ENCODE measurements at places on chromosomes 1 and 21.

DNA sequence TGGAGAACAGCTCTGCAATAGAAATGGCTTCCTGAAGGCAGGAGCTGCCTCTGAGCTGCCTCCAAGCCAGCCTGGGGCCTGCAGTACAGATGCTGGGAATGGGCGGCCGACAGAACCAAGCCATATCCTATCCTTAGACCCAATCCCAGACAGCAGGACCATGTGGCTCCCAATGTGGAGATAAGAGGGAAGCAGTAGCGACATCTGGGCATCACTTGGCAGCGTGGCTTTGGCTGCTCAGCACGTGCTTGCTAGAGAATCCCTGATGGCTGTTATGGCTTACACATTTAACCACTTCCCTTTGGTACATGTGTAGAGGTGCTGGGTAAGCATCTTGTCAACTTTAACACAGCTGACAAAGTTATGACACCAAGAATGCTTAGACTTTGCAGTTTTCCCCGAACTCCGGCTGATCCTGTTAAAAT is 87.7 kb downstream of the MAN1C1 start:
- no peak for DNase-seq

GRCh38 chr1:173507205-173507846 is 30.2 kb downstream of the PRDX6 start:
- no peak for DNase-seq

DNA sequence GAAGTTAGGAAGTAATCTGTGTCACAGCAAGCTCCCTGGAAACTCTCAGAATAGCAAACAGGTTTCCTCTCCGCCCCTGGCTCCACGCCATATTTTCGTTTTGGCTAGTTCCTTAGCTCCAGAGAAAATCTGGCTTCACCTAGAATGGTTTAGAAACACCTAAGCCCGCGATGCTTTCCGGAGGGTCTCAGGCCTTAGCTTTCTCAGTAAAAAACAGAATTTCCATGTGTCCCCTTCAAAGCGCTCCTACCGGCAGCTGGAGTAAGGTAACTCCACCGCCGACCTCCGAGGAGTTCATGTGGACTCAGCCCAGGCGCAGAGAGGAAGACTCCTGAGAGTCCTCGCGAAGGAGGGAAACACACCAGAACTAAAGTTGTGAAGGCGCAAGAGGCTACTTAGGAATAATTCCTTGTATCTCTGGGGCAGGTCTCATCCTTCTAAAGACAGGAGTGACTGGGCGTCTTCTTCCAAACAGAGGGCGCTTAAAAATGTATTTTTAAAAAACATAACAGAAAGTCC is 406 bp downstream of the KIAA0040 start:
- DNase-seq: peak; percentile 56

DNA sequence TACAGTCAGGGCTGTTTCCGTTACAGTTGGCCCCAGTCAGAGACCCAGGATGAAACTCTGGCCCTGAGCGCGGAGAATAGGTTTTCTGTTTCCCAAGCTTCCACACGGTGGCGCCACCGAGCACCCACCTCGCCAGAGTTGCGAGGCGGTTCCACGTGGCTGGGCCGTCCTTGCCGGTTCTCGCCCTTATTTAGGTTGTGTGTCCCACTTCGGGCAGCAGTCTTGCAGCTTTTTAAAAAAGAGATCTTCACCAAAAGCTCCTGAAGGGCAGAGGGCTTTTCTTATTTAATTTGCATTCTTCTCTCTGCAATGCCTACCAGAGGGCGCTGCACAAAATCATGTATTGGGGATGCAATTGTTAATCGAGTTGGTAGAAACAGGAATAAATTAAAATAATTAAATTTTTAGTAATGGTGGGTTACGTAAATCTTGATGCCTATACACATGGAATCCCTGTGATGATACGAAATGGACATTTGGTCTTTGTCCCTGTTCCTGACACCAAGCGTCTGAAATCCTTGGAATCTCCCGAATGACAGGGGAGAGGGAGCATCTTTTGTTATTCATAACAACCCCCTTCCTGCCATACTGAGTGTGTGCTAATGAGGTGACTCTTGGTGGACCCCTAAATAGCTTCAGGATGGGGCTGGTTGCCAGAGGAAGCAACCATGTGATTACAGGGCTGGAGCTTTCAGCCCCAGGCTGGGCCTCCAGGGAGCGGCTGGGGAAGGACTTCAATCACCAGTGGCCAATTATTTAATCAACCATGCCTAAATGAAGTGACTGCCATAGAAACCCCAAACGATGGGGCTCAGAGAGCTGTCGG is 5.6 kb upstream of the S100A7 start:
- DNase-seq: peak; percentile 45

DNA sequence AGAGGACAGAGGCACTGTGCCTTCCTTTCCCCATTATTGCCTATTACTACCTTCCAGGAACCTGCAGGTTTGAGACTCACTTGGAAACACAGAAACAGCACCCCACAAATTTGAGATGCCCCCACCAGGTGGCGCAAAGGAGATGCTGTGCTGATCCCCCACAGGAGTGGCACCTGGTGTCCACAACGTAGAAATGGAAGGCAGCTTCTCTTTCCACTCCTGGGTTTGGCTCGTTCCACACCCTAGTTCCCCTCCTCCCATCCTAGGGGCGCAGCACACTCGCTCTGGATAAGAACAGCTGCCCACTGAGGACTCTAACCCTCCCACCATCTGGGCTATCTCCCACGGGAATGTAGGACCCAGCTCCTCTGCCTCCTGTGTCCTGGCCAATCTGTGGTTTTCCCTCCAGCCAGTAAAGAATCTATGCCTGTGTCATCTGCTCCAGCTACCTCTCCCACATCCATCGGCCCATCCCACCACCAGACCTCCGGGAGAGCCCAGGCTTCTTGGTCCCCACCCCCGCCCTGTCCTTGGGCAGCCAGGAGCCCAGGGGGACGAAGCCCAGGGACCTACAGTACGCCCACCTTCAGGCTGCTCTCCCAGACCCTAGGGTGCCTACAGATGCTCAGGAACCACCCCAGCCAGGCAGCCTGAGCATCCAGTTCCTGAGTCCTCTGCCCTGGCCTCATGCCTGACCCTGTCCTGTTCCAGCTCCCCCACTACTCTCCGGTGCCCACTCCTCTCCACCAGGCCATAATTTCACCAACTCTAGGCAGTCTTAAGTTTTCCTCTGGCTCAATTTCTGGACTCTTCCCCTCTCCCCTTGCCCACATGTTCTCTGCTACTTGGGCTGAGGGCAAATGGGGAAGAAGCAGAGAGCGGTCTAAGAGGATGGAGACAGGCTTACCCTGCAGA is 549 bp downstream of the THBS3 start:
- DNase-seq: peak; percentile 92

- no peak for DNase-seq
Observed at GRCh38 chr1:92362970-92363369, 64.1 kb downstream of the RPAP2 start.

DNA sequence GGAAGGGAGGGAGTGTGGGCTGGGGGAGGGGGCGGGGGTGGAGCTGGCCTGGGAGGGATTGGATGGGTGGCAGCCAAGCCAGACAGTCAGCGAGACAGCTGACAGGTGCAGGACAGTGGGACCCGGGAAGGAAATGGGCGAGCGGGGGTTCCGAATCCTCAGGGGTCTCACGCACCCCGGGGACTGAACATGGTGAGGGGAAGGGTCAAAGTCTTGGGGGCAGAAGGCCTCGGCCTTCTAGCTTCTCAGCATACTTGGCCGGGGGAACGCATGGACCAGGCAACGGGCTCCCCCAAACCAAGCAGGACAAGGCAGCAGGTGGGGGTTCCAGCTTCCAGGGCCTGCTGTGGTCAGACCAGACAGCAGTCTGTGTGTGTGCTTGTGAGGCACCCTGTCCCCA is 23.1 kb downstream of the CASZ1 start:
- DNase-seq: no peak

- no peak for DNase-seq
Observed at GRCh38 chr1:89757532-89757931, 63.3 kb upstream of the LRRC8D start.

DNA sequence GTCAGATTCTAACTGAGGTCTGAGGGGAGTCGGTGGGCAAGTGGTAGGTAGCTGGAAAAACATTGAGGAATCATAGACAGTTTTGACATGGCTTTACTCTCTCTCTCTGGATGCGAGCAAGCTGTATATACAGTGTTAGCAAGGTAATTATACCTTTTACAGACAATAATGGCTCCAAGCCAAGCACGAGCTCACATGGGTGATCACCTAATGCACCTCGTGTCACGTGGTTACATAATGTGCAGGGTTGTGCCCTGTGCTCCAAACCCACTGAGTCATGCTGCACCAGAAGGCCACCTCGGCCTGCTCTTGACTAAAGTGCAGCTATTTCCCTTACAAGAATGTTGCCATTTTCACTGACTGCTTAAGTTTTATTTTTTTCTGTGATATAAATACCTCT is 7.6 kb upstream of the CLCA2 start:
- DNase-seq: no peak

DNA sequence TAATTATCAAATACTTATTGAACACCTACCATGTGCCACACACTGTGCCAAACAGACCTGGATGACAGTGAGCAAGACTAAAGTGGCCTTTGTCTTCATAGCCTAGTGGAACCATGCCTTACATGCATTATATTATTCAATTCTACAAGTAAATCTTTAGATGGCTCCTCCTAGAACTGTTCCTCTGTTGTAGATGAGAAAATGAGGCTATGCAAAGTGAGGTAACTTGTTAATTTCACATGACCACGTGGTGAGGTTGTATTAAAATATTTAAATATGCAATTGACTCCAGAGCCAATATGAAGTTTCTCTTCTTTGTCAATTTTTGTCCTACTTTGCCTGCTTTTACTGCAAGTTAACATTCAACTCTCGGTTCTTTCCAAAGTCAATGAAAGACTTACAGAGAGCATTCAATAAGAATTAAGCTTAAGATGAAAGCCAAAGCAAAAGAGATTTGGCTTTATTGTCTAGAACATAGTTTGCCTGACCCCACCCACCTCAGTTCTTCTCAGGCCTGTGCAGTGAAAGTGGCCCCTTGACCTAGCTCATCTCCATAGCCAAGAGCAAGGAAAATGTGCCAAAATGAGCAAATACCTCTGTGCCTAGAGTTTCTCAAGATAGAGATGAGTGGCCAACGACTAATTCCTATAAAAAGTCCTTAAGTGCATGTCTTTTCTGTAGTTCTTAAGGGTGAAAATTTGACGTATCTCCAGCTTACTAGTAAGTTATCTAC is 263.2 kb upstream of the NFIA start:
- DNase-seq: no peak

DNA sequence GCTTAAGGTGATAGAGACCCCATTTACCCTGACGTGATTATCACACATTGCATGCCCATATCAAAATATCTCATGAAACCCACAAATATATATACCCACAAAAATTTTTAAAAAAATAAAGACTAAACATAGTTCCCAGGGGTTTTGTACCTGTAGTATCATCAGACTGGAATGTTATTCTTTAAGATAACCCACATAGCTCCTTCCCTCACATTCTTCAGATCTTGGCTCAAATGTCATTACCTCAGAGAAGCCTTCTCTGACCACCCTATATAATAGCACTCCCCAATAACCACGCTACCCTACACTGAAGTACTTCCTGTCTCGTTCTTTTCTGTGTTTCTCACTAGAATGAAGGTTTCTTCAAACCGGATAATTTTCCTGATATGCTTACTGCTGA is 138.3 kb upstream of the SNX7 start:
- no peak for DNase-seq

DNA sequence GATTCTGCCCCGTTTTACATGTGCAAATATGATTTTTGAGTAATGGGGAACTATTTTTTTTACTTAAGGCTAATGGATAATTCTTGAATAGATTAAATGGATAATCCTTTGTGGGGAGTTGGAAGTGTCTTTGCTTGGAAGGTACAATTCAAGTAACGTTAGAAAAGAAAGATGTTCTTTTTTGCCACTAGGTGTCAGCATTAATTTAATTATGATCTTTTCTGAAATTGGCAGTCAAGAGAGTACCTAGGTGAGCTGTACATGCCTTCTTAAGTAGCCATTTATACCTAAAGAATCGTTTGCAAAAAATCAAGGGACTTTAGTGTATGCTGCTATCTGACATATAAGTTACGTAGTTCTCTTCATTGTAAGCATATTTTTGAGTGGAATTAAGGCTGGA is 2.2 kb downstream of the FBXO28 start:
- DNase-seq: peak; percentile 76
